ENCODE measurements at places on chromosomes 2 and 18.

DNA sequence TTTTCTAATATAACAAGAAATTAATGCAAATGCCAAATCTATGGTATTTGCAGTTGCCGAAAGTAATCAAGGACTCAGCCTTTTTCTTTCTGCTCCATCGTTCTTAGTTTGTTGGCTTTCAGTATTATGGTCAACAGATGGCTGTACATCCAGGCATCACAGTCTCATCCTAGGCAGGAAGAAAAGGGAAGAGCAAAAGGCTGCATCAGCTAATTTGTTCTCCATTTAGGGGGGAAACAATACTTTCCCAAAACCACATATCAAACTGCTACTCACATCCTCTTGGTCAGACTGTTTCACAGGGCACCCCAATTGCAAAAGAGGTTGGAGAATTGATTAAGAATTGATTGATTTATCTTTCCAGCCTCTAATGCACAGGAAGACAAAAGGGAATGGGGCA is 89.3 kb downstream of the MDH1 start:
- DNase-seq = no peak

DNA sequence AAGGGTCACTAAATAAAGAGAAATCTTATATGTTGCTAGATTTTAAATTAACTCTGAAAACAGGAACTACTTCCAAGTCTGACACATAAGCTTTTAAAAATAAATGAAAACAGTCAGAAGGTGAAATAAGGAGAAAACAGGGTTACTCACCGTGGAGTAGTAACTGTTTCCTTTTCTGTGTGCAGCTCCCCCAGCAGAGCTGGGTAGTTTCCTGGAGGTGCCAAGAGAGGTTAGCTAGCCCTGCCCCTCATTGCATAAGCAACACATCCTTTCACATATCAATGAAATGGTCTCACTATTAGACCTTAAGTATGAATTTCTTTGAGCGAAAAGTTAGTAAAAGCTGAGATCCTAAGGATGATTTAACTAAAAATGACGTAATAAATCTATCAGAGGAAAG is 54.0 kb upstream of the GPR75 start:
- no peak for DNase-seq

GRCh38 chr2:42762823-42763804 is 821 bp downstream of the OXER1 start:
- DNase-seq = peak; percentile 70

GRCh38 chr18:32730620-32731091 is 42.2 kb downstream of the KLHL14 start:
- no peak for DNase-seq

GRCh38 chr2:31274401-31275075 is 40.6 kb downstream of the EHD3 start:
- DNase-seq = no peak

DNA sequence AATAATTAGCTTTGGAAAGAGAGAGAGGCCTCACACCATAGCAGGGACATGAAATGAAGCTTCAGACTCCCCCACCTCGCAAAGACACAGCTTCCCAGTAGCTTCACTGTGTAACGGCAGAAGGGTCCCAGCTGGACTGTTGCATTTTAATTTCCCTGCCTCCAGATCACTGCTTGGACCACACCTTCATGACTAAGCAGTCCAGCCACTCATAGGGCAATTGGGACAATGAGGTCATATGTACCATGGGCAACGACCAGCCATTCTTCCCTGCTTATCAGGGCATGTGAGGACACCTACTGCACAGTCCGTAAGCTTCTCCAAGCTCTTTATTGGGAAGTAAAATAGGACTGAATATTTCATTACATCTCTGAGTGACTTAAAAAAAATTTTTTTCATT is 183.0 kb downstream of the MREG start:
- no peak for DNase-seq

GRCh38 chr2:46332686-46333281 is 35.6 kb downstream of the EPAS1 start:
- no peak for DNase-seq

GRCh38 chr2:11032396-11032795 is 120.7 kb downstream of the KCNF1 start:
- DNase-seq = no peak

DNA sequence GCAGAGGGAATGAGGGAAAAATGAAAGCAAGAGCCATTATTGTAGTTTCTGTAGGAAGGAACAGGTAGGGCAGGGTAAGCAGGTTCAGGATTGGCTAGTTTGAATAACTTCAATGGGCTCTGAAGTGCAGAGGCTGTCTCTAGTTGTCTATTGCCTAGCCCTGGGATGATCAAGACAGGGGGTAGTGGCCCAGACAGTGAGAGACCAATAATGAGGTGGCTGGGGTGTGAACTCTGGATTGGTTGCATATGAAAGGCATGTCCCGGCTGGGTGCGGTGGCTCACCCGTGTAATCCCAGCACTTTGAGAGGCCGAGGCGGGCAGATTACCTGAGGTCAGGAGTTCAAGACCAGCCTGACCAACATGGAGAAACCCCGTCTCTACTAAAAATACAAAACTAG is 67.5 kb upstream of the SLC38A11 start:
- DNase-seq = no peak

- no peak for DNase-seq
Measured at GRCh38 chr2:174333372-174334277, 1.1 kb upstream of the SP9 start.

DNA sequence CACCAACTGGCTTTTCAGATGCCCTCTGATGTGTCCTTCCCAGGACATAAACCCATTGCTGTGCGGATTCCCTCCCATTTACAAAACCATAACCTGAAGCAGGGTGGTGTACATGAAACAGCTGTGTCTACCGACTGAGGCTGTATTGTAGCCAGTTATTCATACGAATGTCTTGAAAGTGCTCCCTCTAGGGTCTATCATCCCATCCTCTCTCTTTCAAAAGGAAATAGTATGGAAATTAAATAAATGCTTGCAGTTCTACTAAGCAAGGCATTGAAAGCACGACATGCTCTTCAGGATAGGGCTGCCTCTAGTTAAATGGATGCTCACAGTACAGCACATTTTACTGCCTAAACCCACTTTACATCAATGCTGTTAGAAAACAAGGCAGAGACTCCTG is 112.2 kb upstream of the PXDN start:
- DNase-seq = no peak

GRCh38 chr18:77071711-77072292 is 60.8 kb downstream of the MBP start:
- DNase-seq = no peak

DNA sequence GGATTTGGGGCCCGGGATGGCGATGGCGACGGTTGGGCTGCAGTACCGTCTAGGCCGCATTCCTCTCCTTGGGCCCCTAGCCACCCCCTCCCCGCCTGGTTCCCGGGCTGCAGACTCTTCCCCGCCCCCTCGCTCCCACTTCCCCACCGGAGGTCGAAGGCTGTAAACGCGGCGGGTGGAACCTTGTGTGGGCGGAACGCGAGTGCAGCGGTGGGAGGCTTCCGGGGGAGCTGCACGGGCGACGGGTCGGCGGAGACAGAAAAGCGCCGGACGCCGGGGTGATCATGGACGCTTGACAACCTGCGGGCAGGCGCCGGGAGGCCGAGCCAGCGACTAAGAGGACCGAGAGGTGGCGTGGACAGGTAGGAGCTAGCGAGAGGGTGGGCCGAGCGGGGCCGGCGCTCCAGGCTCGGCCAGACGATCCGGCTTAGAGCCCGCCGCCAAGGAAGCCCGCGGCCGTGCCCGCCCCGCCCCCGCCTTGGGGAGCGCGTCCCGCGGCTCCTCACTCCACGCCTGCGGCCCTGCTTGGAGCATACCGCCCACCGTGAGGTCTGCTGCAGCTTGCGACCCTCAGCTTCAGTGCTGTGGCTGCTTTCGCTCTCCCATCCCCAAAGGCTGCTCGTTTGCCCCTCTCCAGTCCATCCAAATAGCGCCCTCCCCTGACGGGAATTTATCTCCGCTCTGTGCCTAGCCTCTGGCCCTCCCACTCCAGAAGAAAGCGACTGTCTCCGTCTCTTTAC is at the start of gene COPS7B:
TSS of gene COPS7B (plus strand) at position 269 of the 740 bp plus-strand sequence. CDS start 2,126 bp downstream, outside the sequence.
- peak; percentile 95 for DNase-seq

GRCh38 chr2:169891593-169892298 is 64.5 kb downstream of the UBR3 start:
- DNase-seq = no peak

- no peak for DNase-seq
Measured at GRCh38 chr2:27888790-27889189, 1.4 kb downstream of the RBKS start.

DNA sequence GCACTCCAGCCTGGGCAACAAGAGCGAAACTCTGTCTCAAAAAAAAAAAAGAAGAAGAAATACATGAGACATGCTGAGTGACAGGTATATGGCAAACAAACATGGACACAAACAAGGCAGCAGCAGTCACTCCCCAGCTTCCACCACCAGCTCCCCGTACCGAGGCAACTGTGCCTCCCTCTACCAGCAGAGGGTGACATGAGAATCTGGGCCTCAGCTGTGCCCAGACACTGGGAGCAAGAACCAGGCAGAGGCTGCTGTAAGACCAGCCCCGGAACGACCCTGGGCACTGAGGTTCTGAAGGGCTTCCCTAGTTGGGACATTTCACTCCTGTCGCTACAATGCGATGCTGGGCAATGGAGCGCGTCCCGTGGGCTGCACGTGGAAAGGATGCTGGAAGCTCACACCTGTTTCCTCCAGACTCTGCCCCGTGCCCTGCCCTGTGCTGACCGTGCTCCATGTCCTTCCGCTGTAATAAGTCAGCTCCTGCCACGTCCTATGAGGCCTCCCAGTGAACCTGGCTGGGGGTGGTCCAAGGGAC is 37.1 kb downstream of the BOK start:
- DNase-seq = no peak

- no peak for DNase-seq
Measured at GRCh38 chr2:64296140-64296480, 151.9 kb upstream of the PELI1 start.

GRCh38 chr2:177207101-177207500 is 5.5 kb upstream of the HNRNPA3 start:
- DNase-seq = no peak

DNA sequence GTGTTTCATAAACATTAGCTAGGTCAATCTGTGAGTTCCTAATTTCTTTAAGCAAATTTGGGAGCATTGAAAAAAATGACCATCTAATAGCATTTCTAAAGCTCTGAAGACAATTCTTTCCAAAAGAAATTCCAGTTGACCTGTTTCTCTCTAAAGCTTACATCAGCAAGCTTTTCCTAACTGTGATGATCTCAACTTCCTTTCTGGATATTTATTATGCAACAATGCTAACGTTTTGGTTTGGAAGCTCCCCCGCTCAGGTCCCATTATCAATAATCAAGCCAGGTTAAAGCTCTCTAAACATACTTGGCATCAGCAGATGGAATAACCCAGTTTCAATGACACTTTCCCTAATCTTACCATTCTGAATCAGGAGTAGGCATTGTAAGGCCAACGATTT is 196.3 kb upstream of the TANK start:
- no peak for DNase-seq

DNA sequence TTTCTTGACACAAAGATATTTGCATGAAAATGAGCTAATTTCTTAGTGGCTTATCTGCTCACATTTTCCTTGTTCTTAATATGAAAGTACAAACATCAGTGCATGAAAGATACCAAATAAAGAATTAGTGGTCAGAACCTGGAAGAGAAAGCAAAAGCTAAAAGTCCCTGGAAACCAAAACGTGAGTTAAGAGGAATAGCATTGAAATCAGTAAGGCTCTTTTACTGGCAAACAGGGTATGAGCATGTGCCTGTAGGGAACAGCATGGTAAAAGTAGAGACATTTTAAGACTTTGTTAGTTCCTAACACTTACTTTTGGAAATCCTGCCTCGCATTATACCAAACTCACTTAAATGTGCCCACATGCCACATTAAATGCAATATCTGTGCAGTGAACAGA is 31.9 kb upstream of the CWC22 start:
- DNase-seq = no peak

GRCh38 chr18:5073026-5073944 is 123.8 kb downstream of the AKAIN1 start:
- no peak for DNase-seq

DNA sequence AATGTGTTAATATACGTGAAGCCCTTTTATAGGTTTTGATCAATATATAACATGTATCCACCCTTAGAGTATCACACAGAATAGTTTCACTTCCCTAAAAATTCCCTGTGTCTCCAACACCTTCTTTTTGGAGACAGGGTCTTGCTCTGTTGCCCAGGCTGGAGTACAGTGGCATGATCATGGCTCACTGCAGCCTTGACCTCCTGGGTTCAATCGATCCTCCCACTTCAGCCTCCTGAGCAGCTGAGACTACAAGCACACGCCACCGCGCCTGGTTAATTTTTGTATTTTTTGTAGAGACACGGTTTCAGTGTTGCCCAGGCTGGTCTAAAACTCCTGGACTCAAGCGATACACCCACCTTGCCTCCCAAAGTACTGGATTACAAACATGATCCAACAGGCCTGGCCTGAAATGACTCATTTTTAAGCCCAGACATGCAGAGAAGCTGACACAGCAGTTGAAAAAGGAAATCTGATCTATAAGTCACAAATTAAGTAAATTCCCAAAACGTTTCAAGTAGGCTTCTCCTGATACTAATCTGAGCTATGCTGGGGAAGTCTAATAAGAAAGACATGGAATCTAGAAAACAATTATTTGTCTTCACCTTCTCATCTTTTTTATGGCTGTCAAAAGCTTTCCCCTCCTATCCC is 2.9 kb downstream of the DUSP11 start:
- DNase-seq = no peak

DNA sequence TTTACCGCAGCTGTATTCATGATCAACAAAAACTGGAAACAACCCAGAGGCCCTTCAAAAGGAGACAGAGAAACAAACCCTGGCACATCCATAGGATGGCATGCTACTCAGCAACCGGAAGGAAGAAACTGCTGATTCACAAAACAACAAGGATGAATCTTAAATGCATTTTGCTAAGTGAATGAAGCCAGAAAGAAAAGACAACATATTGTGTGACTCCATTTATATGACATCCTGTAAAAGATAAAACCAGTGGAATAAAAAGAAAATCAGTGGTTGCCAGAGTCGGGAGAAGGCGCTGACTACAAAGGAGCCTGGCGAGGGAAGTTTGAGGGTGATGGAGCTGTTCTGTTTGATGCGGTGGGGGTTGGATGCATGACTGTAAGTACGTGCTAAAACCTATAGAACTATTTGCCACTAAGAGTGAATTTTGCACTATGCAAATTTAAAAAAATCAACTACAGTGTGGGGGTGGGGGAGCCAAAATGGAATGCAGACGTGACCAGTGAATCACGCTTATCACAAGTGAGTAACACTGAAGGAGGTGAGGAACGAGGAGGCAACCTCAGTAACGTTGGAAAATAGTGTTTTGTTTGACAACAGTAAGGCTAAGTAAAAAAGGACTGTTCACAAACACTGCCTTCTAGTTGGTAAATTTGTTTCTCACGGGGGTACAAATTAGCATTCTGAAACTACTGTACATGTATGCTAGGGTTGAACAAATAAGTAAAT is 108.9 kb downstream of the INHBB start:
- DNase-seq = no peak

DNA sequence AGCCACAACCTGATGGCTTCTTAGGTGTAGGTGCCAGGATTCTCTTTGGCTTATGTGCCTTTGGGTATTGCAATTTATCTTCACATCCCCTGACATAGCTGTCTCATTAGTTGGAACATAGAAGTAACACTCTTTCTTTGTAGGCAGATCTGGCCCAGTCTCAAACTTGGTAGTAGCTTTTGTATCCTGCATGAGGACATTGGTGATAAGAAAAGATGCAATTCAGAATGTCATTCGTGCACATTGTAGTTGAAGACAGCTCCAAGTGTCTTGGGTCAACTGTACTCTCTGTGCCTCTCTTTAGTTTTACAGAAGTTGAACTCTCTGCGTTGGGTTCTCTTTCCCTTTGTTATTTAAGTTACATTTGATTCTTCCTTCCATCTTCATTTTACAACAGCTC is 69.6 kb upstream of the BCL11A start:
- DNase-seq = no peak

Measured in upper lobe of left lung (tissue), 6 donors.